ENCODE measurements at places on chromosomes 3 and 15. TPM values are rescaled to one million over a fixed set of nuclear protein-coding genes. Genes with fewer than 3 reads are reported as not detected.

Gene TM6SF1
- 19.7 TPM for total RNA-seq

Gene FGF12
- 9.3 TPM for total RNA-seq

Gene NR2C2
- 40.2 TPM for total RNA-seq

Gene TMC3
- 0.32 TPM for total RNA-seq

Gene FGF7
- total RNA-seq: 77.1 TPM

- DNase-seq: no peak
These were observed 64.0 kb downstream of the ST6GAL1 start for GRCh38 chr3:186994000-186994955.

GRCh38 chr3:57206423-57206822 is 6.6 kb upstream of the HESX1 start:
- DNase-seq: no peak

- DNase-seq: no peak
These were observed 12.4 kb downstream of the CCR4 start for GRCh38 chr3:32963871-32964270.

GRCh38 chr15:67931861-67932260 is 92.0 kb upstream of the RNU6-1 start:
- DNase-seq: no peak

- DNase-seq: no peak
These were observed 58.7 kb downstream of the BOC start for GRCh38 chr3:113270068-113270467.

- no peak for DNase-seq
These were observed 4.5 kb downstream of the EOGT start for GRCh38 chr3:69008980-69009379.

DNA sequence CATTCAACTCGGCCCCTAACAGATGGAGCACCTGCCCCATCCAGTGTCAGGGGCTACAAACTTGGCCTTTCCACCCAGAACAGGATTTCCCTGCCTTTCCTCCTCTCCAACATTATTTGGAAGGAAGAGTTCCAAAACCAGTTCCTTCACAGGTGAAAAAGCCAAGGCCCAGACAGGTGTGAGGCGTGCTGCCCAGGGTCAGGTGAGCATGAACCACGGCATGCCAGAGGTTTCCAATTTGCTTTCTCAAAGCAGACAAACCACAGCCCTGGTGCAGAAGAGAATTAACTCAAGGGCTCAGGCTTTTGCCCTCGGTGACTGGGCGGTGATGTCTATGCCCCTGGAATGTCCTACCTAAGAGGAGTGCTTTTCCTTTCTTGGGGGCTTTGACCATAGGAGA is 43.2 kb downstream of the LDHAL6B start:
- no peak for DNase-seq

GRCh38 chr3:81707996-81708395 is 53.4 kb downstream of the GBE1 start:
- no peak for DNase-seq

GRCh38 chr3:116517308-116517707 is 72.0 kb upstream of the LSAMP start:
- no peak for DNase-seq

GRCh38 chr3:141067206-141067974 is 16.2 kb downstream of the SPSB4 start:
- no peak for DNase-seq

GRCh38 chr3:142888099-142888480 is 793 bp downstream of the PCOLCE2 start:
- no peak for DNase-seq

DNA sequence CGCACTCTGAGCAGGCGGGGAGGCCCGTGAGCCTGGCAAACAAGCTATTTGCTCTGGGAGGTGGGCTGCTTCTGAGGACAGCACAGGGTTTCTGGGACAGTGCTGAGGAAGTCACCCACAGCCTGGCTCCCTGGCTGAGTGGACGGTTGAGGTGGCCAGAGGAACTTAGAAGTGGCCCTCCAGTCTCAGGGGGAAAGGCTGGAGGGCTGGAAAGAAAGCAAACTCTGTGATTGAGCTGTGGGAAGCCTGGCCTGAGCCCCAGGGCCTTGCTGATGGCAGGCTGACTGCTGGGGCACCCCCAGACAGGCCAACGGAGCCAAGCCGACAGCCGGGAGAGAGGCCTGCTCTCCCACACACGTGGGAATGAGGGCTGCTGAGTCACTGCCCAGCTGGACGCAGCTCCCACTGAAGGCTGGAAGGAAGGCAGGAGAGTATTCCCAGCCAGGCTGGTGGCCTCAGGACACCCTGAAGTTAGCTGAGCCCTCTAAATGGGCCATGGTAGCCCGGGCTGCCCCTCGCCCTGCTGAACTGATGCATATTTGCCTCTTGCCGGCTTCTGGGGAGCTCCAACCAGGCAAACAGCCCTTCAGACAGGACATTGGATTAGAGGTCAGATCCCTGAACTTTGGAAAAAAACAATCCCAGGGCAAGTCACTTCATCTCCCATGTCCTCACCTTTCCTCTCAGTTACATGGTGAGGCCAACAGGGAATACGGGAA is 98.0 kb upstream of the TLE3 start:
- no peak for DNase-seq

DNA sequence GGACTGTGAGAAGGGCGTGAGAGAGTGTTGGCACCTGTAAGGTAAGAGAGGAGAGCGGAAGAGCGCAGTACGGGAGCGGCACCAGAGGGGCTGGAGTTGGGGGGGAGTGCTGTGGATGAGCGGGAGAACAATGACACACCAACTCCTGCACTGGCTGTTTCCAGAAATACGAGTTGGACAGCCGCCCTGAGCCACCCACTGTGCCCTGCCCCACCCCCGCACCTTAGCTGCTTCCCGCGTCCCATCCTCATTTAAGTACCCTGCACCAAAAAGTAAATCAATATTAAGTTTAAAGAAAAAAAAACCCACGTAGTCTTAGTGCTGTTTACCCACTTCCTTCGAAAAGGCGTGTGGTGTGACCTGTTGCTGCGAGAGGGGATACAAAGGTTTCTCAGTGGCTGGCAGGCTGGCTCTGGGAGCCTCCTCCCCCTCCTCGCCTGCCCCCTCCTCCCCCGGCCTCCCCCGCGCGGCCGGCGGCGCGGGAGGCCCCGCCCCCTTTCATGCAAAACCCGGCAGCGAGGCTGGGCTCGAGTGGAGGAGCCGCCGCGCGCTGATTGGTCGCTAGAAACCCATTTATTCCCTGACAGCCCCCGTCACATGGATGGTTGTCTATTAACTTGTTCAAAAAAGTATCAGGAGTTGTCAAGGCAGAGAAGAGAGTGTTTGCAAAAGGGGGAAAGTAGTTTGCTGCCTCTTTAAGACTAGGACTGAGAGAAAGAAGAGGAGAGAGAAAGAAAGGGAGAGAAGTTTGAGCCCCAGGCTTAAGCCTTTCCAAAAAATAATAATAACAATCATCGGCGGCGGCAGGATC is at the start of gene SOX2:
Gene SOX2 (plus strand): TSS at position 601 of the 811 bp plus-strand sequence. CDS start 436 bp downstream, outside the sequence.
- DNase-seq: no peak

GRCh38 chr3:65854606-65855304 is 184.0 kb downstream of the MAGI1 start:
- DNase-seq: no peak

DNA sequence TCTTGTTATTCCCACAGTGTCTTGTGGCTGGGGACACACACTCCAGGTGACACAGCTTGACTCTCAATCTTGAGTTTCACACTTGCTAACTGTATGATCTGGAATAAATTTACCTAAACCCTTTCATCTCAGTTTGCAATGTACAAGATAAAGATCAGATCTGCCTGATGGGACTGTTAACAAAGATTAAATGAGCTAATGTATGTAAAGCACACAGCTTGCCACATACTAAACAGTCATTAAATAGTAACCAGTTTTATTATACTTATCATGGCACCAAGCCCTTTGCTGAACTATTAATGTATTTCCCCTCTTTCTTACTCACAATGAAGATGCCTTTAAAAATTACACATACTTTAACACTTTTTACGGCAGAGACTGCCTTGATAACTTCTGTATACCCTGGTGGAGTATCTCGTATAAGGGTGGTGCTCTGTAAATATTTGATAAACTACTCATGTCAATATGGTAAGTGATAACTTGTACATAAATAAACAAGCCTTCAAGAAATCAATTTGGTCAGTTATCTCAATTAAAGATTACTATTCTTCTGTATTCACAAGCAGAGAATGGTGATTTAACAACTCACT is 184.5 kb downstream of the STAG1 start:
- no peak for DNase-seq

DNA sequence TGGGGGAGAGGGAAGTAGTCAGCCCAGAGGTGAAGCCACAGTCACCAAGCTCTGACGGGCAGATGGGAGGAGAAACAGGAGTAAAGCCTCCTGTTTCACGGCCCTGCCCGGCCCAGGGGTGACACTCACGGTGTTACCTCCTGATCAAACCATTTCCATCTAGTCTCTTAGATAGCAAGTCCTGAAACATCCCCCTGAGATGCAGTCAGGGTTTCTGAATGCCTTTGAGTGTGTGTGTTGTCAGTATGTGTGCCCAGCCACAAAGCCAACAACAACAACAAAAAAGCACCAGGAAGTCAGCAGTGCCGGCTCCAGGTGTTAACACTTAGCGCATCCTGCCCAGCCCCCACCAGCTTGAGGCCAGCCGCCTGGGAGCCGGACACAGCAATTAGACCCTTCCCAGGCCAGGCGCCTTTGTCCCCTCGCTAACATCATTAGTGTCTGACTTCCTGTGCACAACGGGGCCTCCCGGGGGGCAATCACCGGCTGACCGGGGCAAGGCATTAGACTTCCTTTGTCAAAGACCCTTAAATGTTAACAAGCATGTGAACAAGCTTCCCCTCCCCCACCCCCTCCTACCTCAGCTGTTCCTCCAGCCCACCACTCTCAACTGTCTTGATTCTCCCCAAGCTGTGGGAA is 34.5 kb downstream of the IL17RD start:
- DNase-seq: no peak

GRCh38 chr15:97077975-97078374 is 747.5 kb downstream of the NR2F2 start:
- no peak for DNase-seq

DNA sequence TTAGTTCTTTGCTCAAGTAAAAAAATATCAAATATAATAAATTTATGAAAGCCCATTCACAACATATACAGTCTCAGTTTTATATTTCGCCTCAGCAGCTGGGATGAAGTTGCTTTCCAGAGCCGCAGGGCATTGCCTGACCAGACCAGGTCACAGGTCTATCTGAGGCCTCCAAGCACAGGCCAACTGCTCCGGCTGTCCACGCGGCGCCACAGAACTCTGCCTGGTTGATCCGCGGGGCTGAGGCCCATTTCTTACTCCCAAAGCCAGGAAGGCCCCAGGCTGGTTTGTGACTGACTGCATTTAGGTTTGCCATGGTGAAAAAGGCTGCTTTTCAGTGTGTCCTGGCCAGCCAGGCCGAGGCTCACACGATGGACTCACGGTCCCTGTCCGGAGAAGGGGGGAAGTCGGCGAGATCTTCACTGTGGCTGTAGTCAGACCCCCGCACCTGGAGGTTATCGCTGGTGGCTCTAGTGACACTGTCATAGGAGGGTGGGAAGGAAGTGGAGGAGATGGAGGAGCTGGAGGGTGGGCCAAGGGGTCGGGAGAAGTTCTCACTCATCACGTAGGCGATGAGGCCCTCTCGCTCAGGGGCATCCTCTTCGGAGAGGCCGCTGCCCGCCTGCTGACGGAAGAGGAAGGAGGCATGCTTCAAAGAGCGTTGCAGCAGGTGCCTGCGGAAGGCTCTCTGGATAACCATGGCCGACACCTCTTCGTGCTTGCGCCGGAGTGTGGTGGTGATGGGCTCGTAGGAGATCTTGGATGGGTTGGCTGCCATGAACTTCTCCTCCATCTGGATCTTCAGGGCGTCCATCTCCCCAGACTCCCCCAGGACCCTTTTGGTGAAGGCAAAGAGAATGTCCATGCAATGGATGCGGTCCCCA is 54.1 kb downstream of the EXOG start:
- DNase-seq: no peak

GRCh38 chr3:13614607-13615006 is 65.7 kb downstream of the FBLN2 start:
- no peak for DNase-seq

GRCh38 chr15:40929660-40930429 is 705 bp downstream of the DLL4 start:
- no peak for DNase-seq

DNA sequence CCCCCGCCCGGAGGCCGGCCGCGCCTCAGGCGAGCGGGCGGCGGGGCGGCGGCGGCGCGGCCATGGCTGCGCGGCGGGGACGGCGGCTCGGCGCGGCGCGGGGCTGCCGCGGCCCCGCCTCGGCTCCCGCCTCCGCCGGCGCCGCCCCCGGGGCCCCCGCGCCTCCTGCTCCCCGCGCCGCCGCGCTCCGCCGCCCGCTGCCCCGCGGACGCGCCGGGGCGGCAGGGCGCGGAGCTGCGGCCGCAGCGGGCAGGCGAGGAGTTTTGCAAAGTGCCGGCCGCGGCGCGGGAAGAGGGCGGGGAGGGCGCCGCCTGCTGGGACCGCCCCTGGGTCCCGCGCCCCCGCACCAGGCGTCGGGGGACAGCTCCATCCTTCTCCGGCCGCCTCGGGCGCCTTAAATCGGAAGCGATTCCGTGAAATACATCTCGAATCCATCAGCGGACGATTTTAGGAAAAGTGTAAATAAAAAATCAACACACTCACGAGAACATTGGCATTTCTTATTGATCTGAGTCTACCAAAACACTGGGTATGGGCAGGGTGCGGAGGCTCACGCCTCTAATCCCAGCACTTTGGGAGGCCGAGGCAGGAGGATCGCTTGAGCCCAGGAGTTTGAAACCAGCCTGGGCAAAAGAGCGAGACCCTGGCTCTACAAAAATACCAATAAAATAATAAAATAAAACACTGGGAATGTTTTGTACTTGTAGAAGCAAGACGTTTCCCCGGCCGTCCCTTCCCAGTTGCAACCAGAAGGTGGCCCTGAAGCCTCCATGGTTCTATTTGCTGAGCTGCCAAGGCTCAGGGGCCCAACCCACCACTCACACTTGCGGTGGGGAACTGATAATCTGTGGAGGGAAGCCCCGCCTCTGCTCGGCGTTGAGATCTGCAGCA is 136.9 kb downstream of the NUP210 start:
- no peak for DNase-seq

DNA sequence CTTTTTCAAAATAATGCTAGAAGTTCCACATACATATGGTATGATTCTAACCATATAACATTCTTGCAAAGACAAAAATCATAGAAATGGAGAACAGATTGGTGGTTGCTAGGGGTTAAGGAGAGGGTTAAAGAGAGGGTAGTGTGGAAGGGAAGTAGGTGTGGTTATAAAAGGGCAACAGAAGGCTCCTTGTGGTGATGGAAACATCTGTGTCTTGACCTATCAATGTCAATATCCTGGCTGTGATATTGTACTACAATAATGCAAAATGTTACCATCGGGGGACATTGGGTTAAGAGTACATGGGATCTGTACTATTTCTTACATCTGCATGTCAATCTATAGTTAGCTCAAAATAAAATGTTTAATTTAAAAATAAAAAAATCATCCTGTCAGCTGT is 67.8 kb upstream of the FSIP1 start:
- DNase-seq: no peak
